ENCODE measurements at places on chromosomes 3 and 15.

DNA sequence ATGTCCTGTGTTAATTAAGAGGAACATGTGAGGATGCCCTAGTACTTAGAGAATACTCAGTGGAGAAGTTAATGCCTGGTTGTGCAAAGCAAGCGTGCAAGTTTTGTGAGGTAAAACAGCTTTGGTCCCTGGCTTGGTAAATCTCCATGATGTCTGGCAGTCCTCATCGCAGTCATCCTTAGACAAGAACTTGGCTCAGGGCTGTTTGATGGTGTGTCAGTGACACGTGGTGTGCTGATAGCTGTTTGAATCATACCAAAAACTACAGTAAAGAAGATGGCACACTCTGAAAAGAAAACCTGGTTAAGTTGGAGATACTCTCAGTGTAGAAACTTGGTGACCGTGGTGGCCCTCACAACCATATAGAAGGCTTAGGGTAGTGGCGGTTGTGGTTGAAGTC is 361.7 kb downstream of the FEZF2 start:
- H3K4me1 ChIP-seq, result no peaks in the 10 kb centered on the region
- no peak overlapping the region for H3K27ac ChIP-seq
- H3K36me3 ChIP-seq, result no peaks in the 10 kb centered on the region
- DNase-seq, result no peak
- no peaks in the 10 kb centered on the region for H3K27me3 ChIP-seq

DNA sequence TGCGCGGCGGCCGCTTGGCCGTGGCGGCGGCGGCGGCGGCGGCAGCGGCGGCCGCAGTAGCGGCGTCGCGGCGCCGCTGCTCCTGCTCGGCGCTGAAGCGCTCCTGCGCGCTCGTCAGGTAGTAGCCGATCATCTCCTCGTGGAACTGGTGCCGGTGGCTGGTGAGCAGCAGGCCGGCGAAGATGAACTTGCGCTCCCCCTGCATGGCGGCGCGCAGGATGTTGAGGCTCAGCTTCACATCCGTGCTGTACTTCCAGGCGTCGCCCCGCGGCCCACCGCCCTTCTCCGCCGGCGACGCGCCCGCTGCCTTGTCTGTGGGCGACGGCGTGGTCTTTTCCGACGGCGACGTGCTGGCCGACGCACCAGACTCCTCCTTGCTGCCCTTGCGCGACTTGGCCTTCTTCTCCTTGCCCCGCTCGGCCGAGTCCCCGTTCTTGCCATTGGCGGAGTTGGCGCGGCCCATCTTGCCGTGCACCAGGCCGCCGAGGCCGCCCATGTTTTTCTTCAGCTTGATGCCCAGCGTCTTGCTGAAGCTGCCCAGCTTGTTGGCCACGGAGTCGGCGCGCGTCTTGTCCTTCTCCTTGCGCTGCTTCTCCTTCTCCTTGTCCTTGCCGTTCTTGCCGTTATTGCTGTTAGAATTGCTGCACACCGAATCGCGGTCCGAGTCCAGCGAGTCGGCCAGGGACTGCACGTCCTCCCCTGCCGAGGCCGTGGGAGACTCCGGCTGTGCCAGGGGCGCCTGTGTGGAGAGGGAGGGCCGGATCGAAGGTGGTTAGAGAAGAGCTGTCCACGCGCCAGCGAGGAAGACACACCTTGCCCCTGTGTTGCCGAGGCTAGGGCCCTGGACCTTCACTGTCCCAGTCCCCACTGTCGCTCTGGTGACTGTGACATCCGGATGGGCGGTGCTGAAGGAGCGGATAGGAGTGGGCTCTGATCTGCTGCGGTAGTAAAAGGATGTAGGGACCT is 157.6 kb downstream of the KLF13 start:
- no peaks in the 10 kb centered on the region for H3K36me3 ChIP-seq
- DNase-seq, result peak; percentile 22
- H3K27me3 ChIP-seq, result no peaks in the 10 kb centered on the region
- H3K27ac ChIP-seq, result no peak overlapping the region

DNA sequence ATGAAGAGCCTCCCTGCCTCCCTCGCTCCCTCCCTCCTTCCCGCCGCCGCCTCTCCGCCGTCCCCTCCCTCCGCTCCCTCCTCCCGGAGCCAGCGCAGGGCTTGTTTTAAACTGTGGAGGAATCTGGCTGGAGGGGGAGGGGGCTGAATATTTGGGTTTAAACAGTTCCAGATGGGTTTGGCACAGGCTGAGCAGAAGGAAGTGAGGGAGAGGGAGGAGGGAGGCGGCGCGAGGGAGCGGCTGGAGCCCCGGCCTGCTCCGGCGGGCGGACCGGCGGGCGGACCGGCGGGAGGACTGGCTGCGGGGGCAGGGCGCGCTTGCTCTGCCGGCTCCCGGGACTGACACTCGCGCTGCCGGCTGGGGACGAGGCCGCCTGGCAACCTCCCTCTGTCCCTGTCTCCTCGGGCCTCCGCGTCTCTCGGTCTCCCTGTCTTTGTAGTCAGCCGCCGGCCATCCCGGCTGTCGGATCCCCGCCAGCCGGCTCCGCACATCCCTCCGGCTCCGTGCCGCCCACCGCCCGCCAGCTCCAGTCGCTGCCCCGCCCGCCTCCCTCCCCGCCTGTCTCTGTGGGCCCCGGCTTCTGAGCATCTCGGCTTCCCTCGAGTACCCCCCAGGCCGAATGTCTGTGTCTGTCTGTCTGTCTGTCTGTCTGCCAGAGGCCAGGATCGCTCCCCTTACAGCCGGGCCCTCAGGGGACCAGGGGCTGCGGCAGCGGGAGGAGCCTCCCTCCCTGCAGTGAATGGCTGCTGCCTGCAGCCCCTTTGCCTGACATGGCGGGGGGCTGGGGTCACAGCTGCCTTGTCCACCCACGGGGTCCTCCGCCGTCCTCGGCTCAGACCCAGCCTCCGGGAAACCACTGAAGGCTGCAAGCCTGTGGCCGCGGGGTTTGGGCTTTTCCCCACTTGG is 7.6 kb downstream of the EPHB3 start:
- no peak for DNase-seq
- H3K27ac ChIP-seq, result no peak overlapping the region
- peak overlapping the region; percentile 28 for H3K4me3 ChIP-seq
- H3K27me3 ChIP-seq, result peaks cover 21% of the 10 kb centered on the region
- H3K4me1 ChIP-seq, result peaks cover 16% of the 10 kb centered on the region

DNA sequence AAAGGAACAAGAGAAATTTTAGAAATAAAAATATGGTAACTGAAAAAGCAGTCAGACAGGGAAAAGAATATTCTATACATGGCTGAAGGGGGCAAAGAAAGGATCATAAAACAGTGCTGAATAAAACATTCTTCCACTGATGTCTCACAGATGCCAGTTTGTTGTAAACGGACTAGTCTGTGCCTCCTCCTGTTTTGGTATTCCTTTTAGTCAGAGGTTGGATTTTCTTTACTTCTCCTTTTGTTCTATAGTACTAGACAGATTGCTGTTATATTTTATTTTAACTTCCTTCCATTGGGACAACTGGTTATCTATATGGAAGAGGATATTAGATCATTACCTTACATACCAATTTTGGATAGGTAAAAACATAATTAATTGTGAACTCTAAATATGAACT is 16.0 kb upstream of the GNB5 start:
- H3K36me3 ChIP-seq, result no peaks in the 10 kb centered on the region
- no peaks in the 10 kb centered on the region for H3K27me3 ChIP-seq
- no peaks in the 10 kb centered on the region for H3K4me1 ChIP-seq
- DNase-seq, result no peak
- no peak overlapping the region for H3K4me3 ChIP-seq
